Stimulated activated CD8-positive, alpha-beta memory T cell treated with anti-CD3 and anti-CD28 coated beads, Interleukin-7, amount 100 ng/mL, for 4 hours (primary cell): ENCODE measurements at places on chromosomes 12 and 14.
A peak's percentile ranks its signal among the peaks of the same experiment; 100 is the strongest.

DNA sequence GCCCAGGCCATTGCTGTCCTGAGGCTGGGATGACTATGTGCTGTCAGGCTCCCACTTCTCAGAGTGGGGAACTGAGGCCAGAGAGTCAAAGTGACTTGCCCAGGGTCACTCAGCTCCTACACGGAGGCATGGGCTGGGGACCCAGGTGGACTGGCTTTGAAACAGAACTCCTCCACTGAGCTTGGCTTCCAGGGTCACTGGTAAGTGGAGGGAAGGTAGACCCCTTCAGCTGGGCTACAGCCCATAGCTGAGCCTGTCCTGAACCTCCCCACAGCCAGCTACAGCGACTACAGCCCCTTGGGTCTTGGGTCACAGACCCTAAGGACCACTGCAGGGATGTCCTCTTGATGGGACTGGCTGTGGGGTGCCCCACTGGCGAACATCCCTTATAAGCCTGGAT lies 40.3 kb upstream of the TRAF3 start:
- DNase-seq = no peak

GRCh38 chr12:82186282-82186681 lies 171.9 kb downstream of the CCDC59 start:
- DNase-seq = no peak

- DNase-seq = no peak
Observed at GRCh38 chr12:103547929-103548328, 39.1 kb upstream of the STAB2 start.

- peak; percentile 86 for DNase-seq
Observed at GRCh38 chr12:122965851-122966742, at the start of gene ABCB9. ABCB9 (minus strand) TSS chr12:122966463; CDS start chr12:122960235, 6,228 bp downstream.

- DNase-seq = no peak
Observed at GRCh38 chr14:92404018-92404417, 81.1 kb downstream of the SLC24A4 start.

GRCh38 chr14:68695856-68696255 lies 97.0 kb downstream of the ZFP36L1 start:
- DNase-seq = no peak

DNA sequence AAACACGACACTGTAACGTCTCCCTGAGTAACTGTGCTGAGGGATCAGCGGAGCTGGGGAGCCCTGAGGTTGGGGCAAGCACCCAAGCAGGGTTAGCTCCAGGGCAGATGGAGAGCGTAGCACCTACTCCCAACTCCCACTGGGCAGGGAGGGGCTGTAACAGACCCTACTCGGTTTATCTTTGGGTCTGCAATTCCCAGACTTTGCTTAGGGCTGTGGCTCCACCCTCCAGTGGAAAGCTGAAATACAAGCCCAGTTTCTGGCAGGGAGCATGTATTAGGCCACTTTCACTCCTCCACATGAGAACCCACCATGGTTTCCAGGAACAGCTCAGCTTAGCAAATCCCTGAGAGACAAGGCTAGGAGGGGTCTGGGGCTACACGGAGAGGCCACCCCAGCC lies 17.3 kb upstream of the TC2N start:
- no peak for DNase-seq

DNA sequence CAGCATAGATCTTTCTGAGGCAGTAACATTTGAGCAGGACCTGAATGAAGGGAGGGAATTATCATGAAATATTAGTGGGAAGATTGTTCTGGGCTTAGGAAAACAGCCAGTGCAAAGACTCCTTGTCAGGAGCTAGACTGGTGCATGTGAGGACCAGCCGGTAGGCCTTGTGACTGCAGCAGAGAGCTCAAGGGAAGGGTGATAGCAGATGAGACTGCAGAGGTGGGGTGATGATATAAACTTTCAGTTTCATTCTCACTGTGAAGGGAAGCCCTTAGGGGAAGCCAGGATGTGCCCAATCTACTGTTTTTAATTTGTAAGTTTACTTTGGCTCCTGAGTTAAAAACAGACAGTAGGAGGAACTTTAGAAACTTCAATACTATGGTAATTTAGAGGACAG lies 12.4 kb downstream of the IL22 start:
- peak; percentile 17 for DNase-seq
